ENCODE measurements at places on chromosomes 3 and 15.
A peak's percentile ranks its signal among the peaks of the same experiment; 100 is the strongest.

DNA sequence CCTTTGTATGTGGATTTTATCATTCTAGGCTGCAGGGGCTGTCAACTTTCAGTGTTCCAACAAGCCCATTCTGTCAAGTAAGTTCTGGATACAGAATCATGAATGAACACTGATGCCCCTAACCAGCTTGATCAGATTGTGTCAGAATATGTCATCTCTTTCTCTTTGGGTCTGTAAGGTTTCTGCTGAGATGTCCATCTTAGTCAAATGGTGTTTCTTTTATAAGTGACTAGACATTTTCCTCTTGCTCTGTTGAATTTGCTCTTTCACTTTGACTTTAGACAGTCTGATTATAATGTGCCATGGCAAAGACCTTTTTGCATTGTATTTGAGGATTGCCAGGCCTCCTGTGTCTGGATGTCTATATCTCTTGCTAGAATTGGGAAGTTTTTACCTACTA, 660.9 kb upstream of the CBLB start:
- no peak for DNase-seq

DNA sequence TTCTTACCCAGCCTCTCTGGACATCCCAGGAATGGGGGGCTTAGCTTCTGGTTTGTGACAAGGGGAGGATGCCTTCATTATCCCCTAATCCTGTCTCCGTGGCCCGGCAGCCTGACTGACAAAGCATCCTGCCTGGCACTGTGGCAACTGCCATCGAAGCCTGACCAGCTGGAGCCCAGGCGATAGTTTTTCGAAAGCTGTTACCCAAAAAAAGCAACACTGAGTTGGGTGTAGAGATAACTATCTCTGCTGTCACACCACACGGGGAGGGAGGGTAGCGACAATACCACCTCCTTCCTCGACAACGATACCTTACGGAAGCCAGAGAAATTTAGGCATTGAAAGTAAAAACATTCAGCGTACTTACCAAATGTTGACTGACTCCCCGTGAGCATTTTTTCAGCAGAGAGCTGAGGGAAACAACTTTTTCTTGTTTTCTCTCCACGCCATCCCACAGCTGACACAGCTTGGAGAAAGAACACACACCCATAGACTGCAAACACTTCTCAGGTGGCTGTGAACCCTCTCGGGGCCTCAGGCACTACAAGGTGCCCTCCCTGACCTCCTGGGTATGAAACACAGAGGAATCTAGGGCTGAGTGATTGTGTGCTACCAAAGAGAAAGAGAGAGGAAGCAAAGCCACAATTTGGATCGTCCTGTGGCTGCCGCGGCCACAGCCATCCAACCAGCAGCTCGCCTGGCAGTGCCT, 361.9 kb upstream of the ICE2 start:
- DNase-seq = no peak

DNA sequence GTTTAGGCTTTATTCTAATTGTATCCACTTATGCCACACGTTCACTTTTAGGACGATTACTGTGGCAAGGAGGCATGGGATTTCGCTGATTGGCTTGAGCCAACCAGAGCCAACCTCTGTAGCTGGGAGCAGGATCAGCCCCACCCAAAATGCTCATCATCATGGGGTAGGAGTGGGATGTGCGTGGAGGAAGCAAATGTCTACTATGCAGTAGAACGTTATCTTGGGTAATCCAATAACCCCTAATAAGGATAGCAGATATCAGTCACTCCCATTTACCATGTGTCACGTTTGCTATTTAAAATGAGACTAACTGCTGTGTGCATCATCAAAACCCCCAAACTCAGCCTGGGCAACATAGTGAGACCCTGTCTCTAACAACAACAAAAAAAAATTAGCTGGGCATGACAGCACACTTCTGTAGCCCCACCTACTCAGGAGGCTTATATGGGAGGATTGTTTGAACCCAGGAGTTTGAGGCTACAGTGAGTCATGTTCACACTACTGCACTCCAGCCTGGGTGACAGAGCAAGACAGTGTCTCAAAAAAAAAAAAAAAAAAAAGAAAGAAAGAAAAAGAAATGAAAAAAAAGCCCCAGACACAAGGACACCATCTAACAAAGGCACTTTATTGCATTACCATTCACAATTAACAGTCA, 17.8 kb upstream of the ITGB5 start:
- no peak for DNase-seq

DNA sequence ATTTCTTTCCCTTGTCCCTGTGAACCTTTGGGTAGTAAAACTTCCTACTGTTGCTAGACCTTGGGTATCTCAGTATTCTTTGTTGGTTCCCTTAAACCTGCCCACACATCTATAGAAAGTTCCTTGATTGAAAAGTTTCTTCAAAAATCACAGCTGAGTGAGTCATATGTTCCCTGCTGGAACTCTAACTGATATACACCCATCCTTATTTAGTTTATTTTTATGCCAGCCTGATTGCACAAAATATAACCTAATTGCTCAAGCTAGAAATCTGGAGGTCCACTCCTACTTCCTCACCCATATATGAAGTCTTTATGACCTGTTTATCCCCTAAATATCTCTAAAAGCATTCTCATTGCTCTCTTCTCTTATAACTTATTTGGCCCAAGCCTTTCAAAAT, 13.7 kb upstream of the GJD2 start:
- DNase-seq = no peak

- DNase-seq = no peak
These were observed 54.5 kb downstream of the CPN2 start for GRCh38 chr3:194296454-194297263.

- no peak for DNase-seq
These were observed 114.8 kb upstream of the THBS1 start for GRCh38 chr15:39465843-39466749.

- peak; percentile 15 for DNase-seq
These were observed 186.5 kb downstream of the TUSC7 start for GRCh38 chr3:116896116-116896515.

GRCh38 chr3:52293491-52294319, 6.1 kb downstream of the GLYCTK start:
- no peak for DNase-seq

DNA sequence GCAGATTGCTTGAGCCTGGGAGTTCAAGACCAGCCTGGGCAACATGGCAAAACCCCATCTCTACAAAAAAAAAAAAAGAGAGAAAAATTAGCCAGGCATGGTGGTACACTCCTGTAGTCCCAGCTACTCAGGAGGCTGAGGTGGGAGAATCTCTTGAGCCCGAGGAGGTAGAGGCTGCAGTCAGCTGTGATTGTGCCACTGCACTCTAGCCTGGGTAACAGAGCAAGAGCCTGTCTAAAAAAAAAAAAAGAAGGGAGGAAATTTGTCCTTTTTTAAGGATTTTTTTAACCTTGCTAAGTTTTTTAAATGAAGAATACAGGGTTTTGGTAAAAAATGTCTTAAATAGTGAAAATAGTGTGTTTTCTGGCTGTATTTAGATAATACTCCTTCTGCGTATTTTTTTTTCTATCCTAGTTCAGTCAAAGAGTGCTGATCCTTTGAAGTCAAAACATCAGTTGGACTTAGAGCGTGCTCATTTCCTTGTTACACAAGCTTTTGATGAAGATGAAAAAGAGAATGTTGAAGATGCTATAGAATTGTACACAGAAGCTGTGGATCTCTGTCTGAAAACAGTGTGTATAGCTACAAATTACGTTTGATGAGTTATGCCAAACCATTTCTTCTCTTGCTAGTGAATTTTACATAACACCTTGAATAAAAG, 11.1 kb downstream of the CAPN7 start:
- DNase-seq = no peak

GRCh38 chr3:39433642-39434041, 27.1 kb downstream of the RPSA start:
- DNase-seq = no peak

DNA sequence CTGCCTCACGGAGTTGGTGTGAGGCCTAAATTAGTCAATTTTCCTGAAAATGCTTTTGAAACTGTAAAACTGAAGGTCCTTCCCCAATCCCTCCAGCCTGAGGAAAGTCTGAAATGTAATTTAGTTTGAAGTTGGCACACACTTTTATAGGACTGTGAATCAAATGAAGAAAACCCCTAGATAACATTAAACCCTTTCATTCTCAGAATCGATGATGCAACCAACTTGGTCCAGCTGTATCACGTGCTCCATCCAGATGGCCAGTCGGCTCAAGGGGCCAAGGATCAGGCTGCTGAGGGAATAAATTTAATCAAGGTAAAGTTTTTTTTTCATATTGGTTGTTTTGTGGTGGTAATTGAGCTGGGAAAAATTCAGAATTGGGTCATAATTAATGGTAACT, 11.7 kb downstream of the MRPS22 start:
- no peak for DNase-seq

- no peak for DNase-seq
These were observed 357.1 kb upstream of the KCNH8 start for GRCh38 chr3:18791182-18791581.

GRCh38 chr3:39752751-39753150, 56.7 kb upstream of the MYRIP start:
- no peak for DNase-seq

GRCh38 chr3:58540176-58540858, 3.3 kb upstream of the ACOX2 start:
- DNase-seq = no peak

- DNase-seq = no peak
These were observed 292.2 kb downstream of the PYDC2 start for GRCh38 chr3:191753196-191753595.

GRCh38 chr3:175932586-175932985, 1073.5 kb downstream of the NAALADL2 start:
- DNase-seq = no peak

DNA sequence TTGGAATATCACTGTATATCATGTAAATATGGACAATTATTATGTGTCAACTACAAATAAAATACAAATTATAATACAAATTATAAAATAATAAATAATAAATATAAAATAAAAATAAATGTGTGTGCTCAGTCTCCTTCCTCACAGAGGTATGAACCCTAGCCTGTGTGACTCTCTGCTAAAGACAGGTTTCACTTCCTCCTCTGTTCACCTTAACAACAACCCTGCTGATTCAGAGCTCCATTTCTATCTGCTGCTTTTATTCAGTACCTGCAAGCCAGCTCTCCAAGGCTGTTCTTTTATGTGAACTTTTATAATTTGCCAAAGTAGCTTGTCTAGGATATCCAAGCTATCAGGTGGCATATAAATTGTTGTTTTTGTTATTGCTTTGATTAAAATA, 610.7 kb upstream of the GRM7 start:
- no peak for DNase-seq

DNA sequence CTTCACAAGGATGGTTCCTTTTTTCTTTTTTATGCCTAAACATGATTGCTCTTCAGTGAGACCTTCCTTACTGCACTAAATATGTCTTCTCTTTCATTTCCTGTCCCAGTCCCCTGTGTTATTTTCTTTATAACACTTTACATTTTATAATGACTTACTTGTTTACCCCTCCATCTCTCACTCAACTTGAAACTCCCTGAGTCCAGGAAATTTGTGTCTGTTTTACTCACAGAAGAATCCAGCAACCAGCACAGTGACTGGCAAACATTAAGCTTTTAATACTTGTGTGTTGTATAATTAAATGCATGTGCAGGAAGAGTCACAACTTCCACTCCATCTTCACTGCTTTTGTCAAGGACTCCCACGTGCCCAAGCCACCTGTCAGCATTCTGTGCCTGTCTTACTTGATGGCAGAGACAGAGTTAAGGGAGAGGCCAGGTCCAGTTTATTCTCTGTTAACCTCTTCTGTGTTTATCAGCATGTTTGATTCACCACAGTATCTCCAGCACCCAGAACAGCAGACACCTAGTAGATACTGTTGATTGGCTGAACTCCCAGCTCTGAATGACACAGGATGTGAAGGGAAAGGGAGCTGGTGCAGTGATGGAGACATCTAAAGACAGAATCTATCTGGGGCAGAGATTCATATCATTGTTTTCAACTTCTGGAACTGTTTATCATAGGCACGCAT, 42.8 kb downstream of the SSR3 start:
- DNase-seq = no peak

DNA sequence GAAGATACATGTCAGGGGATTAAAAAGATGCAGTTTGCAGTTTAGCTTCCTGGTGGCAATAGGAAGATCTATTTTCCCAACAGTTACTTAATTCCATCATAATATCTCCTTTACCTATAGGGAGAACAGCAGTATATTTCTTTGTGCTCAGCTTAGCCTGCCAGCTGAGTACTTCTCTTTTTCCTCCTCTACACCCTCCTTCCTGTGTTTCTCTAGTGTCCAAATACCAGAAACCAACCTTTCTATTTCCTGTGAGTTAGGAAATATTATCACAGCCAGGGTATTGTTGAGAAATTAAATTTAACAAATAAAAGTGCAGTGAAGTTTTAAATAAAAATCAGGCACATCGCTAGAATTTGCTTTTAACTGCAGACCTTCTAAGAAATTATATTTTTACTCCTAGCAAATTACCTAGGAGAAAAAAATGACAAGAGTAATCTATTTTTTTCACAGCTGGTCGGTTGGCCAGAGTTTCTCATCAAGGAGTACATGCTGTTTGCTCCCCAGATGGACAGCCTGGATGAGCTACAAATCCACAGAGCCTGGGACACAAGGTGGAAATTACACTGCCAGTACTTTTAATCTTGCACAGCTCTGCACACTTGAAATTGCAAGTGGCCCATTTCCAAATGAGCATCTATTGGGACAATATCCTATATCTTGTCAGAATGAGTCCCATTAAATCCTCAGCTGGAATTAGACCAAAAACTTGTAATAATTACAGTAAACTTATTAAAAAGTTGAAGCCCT, 185.2 kb upstream of the CFAP20DC start:
- DNase-seq = no peak

- DNase-seq = no peak
These were observed 6.7 kb downstream of the C3orf22 start for GRCh38 chr3:126551839-126552687.

- no peak for DNase-seq
These were observed 27.0 kb downstream of the CHCHD6 start for GRCh38 chr3:126731044-126731443.

DNA sequence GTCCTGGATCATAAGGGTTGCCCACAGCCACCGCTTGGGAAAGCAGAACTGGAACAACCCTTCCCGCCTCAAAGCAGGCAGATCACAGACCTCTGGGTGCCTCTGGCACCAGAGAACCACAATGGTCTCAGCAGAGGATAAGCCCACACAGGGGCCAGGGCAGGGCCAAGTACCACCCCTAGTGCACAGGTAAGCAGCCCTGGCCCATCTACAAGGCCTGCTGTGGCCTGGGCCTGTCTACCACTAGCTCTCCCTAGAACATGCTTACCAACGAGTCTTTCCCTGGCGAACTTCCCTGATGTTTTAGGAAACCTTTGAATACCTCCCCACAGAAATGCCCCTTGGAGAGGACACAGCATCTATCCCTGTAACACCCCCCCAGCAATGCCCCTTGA, 28.3 kb downstream of the TNK2 start:
- no peak for DNase-seq

DNA sequence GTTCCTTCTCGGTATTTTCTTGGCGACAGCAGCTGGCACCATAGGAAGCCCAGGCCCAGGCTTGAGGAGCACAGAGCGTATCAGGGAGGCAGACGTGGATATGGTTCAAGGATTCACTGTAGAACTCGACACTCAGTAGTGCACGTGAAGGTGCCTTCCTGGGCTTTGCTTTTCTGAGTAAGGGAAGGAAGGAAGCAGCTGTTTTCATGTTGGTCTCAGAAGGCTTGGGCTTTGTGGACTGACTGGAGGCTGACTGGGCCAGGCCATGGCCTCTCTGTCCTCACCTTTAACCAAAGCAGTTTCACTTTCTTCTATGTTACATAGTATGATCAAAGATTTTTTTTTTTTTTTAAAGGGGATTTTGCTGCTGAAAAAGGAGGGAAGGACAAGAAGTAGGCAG, 6.9 kb upstream of the GHRL start:
- no peak for DNase-seq
